Stimulated activated CD4-positive, alpha-beta T cell treated with anti-CD3 and anti-CD28 coated beads, TNF-alpha, amount 100 ng/mL, for 48 hours (primary cell): ENCODE measurements at places on chromosomes 5 and 9.

DNA sequence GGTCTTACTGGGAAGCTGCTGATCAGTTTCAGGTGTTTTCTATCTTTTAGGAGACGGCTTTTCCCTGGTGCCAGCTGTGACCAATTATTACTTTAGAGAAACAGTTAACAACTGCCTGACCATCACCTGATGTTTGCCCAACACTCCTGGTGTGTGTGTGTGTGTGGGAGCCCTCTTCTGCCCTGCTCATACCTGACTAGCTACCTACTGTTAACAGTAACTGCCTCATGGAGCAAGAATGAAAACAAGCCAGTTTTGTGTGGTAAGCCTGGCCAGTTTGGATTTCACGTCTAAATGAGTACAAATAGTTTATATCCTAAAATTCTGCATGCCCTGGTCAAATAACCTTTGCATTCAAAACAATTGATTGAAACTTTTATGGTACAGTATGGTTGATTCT, 46.1 kb upstream of the RIOK2 start:
- no peak for DNase-seq

- no peak for DNase-seq
Measured at GRCh38 chr5:111930905-111931461, 174.0 kb upstream of the NREP start.

DNA sequence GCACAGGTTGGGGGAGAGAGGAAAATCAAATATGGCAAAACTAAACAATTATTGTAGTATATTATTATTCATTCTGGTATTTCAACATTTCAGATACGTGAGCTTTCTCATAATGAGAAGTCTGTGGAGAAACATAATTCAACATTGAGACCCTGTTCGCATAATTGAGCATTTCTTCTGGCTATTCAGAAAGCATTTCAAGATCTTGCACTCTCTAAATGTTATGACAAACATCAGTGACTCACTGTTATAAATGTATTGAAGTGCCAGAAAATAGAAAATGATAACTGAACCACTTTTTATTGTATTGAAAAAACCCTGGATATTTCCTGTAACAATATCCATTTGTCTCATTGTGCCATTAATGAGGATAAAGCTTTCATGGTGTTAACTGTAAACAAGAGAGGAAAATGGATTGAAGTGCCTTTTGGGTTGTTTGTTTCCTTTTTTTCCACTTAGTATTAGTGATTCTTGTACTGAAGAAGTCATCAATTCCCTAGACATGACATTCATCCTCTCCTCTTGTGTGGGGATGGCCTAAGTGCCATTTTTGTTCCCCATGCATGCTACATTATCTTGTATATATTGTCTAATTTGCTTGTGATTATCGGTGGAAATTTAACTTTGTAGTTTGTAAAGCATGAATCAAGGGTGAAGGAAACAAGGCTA, 124.6 kb downstream of the CAMK4 start:
- no peak for DNase-seq

- DNase-seq, result no peak
Measured at GRCh38 chr9:124137944-124138335, 119.8 kb upstream of the NEK6 start.

DNA sequence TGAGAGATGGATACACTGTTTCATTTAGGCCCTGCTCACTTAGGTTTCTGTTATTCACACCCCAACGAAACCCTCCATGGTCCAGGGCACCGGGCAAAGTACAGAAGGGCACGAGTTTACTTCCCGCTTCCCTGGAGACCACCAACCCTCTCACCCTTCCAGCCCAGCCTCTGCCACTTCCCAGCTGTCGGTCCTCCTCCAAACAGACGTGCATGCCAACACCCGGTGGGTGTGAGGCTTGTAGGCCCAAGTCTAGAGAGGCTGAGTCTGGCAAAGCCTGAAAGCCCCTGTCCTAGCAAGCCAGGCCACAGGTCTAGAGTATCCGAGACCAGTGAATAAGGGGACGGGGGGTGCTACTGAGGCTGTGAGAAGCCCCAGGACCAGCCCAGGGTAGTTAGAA, 7.1 kb upstream of the FGFR4 start:
- no peak for DNase-seq

GRCh38 chr9:87959916-87960581, 14.3 kb downstream of the CDK20 start:
- DNase-seq, result no peak

- DNase-seq, result no peak
Measured at GRCh38 chr9:118782790-118783463, 586.3 kb downstream of the BRINP1 start.

DNA sequence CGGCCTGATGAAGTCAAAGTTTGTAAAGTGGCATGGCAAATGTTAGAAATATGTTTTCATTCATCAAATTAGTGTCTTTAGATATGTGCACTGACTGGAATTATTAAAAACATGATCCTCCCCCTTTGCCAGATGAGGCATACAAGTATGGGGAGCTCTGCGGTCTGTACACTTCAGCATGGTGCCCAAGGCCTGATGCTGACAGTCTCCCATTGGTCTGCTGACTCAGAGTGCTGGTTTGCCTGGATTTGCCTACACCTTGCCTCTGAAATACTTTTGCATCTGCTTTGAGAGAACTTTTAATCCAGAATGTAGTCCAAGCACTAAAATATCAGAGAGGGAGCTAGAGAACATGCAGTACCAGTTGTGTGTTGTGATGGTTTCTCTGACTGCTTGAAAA, 354.3 kb upstream of the ACTBL2 start:
- no peak for DNase-seq

GRCh38 chr5:167447466-167448375, 843.7 kb upstream of the WWC1 start:
- no peak for DNase-seq

- no peak for DNase-seq
Measured at GRCh38 chr5:35246900-35247647, 16.8 kb upstream of the PRLR start.

- DNase-seq, result no peak
Measured at GRCh38 chr5:130110328-130110727, 206.1 kb downstream of the CHSY3 start.

GRCh38 chr5:171907725-171908343, 98.6 kb downstream of the FBXW11 start:
- DNase-seq, result no peak

DNA sequence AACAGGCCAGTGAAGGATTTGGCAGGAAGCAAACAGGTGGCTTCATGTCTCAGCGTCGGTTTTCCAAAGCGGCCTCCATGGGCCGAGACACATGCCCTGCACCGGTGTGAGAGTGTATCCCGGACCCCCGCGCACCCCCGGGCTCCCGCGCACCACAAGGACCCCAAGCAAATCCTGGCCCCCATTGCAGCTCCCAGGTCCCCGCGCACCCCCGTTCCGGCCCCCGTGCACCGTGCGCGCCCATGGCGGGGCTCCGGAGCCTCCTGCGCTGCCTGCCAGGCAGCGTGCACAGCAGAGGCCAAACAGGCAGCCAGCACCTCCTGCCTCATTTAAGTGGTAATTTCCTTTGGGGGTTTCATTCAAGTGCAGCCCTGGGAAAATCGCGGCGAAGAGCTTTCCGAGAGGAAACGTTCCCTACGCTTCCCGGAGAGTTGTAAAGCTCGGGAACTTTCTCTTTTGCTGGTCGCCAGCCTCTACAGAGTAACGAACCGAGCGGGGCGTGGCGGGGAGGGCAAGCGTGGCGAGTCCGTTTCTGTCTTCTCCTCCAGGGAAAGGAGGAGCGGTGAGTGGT, 145.5 kb upstream of the SLC24A2 start:
- no peak for DNase-seq

- DNase-seq, result no peak
Measured at GRCh38 chr5:32523625-32524024, 61.7 kb upstream of the SUB1 start.

GRCh38 chr5:133905424-133905823, 63.0 kb downstream of the C5orf15 start:
- DNase-seq, result no peak

DNA sequence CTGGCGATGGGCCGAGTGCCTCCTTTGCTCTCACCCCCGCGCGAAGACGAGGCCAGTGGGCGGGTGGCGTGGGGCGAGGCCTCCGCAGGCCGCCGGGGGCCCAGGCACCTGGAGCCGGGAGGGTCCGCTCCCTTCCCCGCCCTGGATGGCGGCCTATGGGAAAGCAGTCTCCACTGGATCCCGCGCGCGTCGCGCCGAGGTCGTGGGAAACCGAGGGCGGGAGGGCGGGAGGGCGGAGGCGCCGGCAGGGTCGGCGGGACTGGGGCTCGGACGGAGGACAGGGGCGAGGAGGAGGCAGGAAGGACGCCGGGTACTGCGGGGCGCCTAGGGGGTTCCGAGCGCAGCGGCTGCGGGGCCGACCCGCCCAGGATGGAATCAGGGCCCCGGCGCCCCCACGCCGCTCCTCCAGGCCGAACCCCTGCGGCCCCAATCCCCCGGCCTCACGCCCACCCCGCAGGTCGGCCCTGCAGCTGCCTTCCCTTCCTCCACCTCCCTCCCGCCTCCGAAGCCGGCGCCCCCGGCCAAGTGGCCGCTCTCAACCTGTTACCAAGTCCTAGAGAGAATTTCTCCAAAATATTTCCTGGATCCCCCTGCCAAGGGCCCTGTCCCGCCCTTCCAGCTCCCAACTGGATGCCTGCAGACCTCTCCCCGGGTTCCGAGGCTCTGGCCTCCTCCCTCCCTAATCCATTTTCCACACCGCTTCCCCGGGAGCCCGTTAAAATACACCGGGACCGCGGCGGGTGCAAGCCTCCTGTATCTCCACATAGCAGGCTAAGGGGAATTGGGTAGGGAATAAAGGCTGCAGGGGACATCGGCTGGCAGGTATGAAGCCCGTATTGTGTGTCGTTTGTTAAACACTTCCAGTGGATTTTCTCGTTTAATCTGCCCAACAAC, 146.3 kb downstream of the ERCC6L2 start:
- DNase-seq, result no peak

DNA sequence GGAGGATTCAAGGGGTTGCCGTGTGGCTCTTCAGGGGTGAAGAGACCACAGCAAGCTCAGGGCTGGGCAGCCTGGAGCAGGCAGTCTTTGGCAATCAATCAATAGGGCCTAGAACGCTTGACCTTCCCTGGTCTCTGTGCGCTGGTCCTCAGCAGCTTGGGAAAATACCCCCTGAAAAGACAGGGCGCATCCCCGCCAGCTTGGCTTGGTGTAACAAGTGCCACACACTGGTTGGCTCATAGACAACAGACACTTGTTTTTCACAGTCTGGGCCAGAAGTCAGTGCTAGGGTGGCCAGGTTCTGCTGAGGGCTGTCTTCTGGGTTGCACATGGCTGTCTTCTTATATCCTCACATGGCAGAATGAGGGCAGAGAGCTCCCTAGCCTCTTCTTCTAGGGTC, 141.1 kb downstream of the HSD17B3 start:
- DNase-seq, result no peak

- no peak for DNase-seq
Measured at GRCh38 chr5:172642051-172642409, 967 bp downstream of the NEURL1B start.

GRCh38 chr9:98144076-98144475, 25.1 kb upstream of the TRIM14 start:
- DNase-seq, result no peak

DNA sequence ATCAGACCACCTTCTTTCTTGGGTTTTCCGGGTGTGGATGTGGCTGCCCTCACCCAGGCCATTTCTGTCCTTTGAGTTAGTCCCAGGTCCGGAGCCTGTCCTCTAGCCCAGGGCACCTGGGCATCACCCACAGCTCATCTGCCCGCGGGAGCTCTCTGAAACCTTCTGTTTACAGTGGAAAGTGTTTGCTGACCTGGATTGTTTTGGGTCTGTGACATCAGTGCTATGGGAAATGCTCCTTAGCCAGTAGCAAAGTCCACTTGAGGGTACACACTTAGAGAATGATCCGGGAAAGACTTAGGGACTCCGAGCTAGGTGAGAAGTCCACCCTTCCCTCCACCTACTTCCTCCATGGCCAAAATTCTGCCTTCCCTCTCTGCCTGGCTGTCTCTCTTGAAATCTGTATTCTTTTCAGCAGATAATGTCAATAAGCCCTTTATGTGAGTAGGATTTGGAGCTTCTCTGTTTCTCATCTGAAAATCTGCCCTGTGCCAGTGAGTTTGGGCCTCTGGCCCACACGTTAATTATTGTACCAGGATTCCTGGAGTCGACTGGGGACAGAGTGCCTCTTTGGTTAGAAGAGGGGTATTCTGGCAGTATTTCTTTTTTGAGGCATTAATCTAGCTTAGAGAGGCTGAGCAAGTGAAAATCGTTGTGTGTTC, 19.9 kb downstream of the ABLIM3 start:
- no peak for DNase-seq

- no peak for DNase-seq
Measured at GRCh38 chr9:134624621-134625181, 16.9 kb upstream of the COL5A1 start.

DNA sequence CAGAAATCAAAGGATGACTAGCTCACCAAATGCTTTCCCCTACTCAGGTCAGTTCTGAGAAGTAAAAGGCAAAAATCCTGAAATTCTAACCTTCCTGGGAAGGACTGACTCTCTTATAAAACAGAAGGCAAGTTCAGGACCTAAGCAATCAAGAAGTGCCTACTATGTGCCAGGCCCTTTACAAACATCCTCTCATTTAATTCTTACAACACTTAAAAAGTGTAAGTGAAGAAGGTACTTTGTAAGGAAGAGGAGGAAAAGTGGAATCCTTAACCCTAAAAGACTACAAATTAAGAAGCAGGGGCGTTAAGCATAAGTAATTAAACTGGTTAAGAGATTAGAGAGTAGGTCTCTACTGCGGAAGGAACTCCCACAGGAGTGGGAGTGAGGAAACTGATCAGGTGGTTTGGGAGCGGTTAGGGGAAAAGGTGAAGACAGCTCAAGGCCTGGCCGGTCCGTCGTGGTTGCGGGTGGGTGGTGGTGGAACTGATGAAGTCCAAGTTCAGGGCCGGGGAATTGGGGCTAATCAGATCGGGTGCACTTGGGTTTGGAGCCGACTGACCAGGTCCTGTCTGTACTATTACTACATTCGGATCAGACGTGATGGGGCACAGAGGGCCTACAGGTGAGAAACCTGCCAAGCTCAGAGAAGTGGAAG, 839 bp downstream of the MED27 start:
- DNase-seq, result no peak

DNA sequence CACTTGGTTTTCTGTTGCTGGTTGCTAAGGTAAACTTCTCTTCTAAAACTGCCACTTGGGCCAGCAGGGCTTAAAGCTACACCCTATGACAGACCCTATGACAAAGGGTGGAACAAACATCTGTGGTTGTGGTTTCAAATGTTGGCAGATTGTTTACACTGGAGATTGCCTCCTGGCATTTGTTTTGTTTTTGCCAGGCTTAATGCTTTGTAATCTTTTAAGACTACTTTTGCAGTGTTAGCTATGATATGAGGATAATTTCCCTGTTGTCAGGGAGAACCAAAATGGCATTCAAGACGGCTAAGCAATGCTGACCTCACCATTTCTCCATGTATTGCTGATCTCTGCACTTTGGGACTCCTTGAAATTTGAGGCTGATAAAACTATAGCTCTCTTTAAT, 50.3 kb downstream of the MAMDC2 start:
- DNase-seq, result no peak
